ENCODE measurements at places on chromosomes 2 and 18.

DNA sequence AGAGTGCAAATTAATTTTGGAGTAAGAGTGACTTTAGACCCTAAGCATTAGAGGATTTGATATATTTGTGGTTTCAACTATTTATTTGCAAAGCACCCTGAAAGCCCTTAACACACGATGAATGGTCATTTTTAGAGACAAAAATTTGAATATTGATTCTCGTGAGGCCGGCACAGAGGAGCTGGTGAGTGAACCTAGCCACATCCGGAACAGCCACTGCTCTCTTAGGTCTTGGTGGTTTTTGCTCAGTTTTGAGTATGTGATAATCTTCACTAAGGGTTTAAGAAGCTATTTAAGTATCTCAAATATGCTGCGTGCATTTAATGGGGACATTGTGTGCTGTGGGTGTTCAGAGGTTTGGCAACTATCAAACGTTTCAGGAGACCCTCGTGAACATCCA lies 204.8 kb downstream of the TSN start:
- DNase-seq = no peak

DNA sequence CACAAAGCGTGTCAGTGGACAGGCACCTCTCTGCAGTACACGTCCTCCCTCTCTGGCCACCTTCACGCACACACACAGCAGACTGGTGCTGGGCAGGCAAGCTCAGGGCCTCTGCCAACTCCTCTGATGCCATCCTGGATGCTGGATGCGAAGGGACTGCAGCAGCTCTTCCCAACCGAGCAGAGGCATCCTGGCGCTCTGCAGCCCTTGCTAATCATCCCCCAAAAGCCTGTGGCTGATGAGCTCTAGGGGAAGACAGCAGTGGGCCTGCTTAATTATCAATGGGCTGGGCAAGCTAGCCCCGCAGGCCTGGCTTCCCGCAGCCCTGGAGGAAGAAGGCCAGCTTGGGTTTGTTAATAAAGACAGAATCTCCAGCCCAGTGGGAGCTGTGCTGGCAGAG lies 71.3 kb upstream of the TEX51 start:
- no peak for DNase-seq

DNA sequence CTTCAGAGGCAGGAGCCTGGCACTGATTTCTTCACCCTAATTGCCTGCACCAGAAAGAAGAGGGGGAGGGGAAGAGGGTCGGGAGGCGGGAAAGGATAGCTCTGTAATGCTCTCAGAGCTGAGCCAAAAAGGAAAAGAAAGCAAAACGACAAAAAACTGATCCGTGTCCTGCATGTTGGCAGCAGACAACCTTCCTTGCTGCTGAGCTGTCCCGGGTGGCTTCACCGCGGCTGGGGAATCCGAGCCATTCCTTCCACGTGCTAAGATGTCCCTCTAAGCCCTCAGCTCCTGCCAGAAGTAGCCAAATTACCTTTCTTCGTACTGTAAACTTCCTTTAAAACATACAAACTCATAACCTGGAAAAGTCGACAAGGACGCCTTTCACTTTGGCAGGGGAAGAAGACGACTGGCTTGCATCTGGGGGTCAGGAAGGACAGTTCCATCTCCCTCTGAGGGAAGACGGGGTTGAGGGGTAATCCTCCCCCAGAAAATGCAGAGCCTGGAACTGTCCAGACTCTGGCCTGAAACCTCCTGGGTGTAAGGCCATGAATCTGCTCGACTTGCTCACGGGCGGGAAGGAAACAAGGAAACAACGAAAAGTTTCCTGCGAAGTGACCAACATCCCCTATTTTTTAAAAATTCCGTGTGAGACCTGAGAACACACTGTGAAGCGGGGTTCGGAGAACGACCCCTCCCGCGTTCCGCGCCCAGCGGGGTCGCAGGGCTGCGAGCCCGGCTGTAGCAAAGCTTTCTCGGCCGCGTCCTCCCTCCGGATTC lies 7.7 kb downstream of the OTX1 start:
- DNase-seq = peak; percentile 40

- DNase-seq = no peak
Measured at GRCh38 chr2:10246370-10246769, 56.3 kb upstream of the HPCAL1 start.

- DNase-seq = peak; percentile 39
Measured at GRCh38 chr2:126381091-126381490, 274.9 kb upstream of the GYPC start.
